PC-9 (cell line): ENCODE measurements at places on chromosomes 4 and X.
A peak's percentile ranks its signal among the peaks of the same experiment; 100 is the strongest.

DNA sequence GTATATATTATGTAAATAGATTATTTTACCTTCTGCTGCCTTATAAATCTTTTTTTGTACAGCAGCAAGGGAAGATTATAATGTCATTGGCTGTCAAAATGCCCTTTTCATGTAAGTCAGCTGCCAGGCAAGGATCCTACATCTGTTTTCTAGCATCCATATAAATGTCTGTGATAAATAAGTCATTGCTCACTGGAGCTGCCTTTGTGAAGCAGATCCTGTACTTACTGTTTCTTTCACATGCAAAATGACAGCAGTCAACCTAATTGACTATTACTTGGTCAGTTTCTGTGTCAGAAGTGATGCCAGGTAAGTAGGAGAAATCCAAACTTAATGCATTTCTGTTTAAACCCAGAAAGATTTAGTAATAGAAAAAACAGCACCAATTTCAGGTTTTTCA is 620.7 kb downstream of the RPA4 start:
- no peak for DNase-seq

DNA sequence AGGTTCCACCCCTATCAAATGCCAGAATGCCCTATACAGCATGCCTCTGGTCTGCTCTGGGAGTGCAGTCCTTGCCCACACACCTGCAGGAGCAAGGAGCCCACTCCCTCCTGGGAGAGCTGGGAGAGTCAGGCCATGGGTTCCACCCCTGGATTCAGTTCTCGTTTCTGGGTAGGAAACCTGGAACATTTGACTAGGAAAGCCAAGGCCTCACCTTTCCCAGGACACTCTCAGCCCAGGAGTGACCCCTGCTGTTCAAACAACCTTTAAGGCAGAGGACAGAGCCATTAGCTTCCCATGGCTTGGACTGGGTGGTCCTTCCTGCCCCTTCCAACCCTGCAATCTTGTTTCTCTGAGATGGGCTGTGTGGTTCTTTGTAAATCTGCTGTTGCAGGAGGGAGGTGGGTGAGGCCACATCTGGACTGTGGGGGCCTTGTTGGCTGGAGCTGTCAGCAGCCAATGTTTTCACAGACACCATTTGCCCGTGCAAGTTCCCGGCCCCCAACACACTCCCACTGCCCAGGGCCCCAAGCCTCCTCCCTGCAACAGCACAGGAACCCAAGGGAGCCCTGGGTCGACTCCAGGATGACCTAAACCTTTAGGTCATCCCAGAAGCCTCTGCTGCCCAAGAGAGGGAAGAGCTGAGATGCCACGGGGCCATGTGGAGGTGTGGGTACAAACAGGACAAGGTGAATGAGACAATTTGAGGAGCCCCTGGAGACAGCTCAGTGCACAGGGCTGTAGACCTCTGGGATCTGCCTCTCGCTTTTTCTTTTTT is 104.4 kb downstream of the PJA1 start:
- peak; percentile 41 for DNase-seq

GRCh38 chr4:125481334-125482045 is 166.7 kb downstream of the FAT4 start:
- DNase-seq: no peak

- DNase-seq: no peak
Observed at GRCh38 chr4:123640271-123640670, 243.7 kb downstream of the SPRY1 start.
